ENCODE measurements at places on chromosomes 13 and 19.

DNA sequence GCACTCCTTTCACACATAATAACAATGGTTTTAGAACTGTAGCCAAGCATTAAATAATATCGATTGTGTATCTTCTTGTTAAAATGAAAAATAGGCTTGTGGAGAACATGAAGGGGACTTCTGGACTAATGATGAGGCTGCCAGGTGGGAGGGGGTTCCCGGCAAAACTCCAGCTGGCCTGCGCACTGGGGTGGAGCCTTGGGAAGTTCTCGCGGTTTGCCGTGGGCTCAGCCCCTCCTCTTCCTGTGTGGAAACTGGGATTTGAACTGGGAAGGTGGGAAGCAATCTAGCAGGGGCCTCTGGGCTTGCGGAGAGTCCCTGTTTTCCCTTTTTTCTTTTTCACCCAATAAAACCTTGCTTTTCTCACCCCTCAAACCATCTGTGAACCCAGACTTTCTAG lies 113.7 kb upstream of the SLITRK1 start:
- no peaks in the 10 kb centered on the region for H3K4me1 ChIP-seq
- no peaks in the 10 kb centered on the region for H3K27me3 ChIP-seq
- DNase-seq = no peak
- no peaks in the 10 kb centered on the region for H3K36me3 ChIP-seq

DNA sequence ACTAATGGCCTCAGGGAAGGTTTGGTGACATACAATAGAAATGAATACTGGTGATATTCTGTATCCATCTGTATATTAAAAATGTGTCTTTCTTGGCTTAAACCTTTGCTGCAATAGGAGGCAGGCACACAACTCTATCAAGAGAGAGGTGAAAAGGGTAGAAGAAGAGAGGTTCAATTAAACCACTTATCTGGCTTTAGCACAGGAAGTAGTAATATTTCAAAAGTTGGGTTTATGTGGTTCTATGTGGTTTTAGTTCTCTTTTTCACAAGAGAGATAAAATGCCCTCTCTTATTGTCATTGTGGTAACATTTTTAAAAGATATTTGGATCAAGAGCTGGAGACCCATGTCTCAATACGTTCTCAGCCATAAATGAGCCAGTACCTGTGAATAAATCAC lies 146.2 kb upstream of the FNDC3A start:
- H3K4me3 ChIP-seq = no peak overlapping the region
- no peak for DNase-seq
- H3K36me3 ChIP-seq = no peaks in the 10 kb centered on the region
- H3K27me3 ChIP-seq = no peaks in the 10 kb centered on the region
- no peaks in the 10 kb centered on the region for H3K4me1 ChIP-seq

- H3K36me3 ChIP-seq = no peaks in the 10 kb centered on the region
- H3K4me1 ChIP-seq = no peaks in the 10 kb centered on the region
- H3K4me3 ChIP-seq = no peak overlapping the region
- no peak for DNase-seq
- H3K27me3 ChIP-seq = no peaks in the 10 kb centered on the region
Measured at GRCh38 chr13:24784319-24784718, 20.4 kb downstream of the RNF17 start.

GRCh38 chr13:106373989-106374572 lies 161.4 kb downstream of the EFNB2 start:
- H3K4me3 ChIP-seq = no peak overlapping the region
- no peaks in the 10 kb centered on the region for H3K36me3 ChIP-seq
- no peaks in the 10 kb centered on the region for H3K27me3 ChIP-seq
- H3K27ac ChIP-seq = peak overlapping the region; percentile 67
- DNase-seq = no peak

GRCh38 chr19:56137405-56137804 lies 3.7 kb upstream of the ZNF444 start:
- no peaks in the 10 kb centered on the region for H3K27me3 ChIP-seq
- no peak for DNase-seq
- no peak overlapping the region for H3K4me3 ChIP-seq
- H3K27ac ChIP-seq = no peak overlapping the region
